Skin of body (tissue), 3 donors: ENCODE measurements at places on chromosomes 2 and 18. TPM values are rescaled to one million over a fixed set of nuclear protein-coding genes. Genes with fewer than 3 reads are reported as not detected.

- DNase-seq: no peak
These were observed 139.7 kb downstream of the BCL11A start for GRCh38 chr2:60413814-60414168.

DNA sequence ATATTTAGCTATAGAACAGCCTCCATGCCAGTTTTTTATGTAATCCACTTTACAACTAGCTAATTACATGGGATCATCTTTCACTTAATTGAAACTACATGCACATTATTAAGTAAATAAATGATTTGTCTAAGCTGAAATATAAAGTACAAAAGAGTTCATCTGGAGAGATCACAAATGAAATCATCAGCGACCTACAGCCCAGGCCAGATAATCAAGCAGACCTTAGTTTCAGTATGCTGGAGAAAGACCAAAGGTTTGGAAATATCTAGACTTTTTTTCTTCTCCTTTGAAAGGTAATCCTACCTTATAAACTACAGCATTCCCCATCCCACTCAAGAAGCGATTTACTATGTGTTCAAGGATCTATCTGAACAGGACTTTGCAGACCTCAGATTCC is 26.5 kb downstream of the FIGN start:
- no peak for DNase-seq

DNA sequence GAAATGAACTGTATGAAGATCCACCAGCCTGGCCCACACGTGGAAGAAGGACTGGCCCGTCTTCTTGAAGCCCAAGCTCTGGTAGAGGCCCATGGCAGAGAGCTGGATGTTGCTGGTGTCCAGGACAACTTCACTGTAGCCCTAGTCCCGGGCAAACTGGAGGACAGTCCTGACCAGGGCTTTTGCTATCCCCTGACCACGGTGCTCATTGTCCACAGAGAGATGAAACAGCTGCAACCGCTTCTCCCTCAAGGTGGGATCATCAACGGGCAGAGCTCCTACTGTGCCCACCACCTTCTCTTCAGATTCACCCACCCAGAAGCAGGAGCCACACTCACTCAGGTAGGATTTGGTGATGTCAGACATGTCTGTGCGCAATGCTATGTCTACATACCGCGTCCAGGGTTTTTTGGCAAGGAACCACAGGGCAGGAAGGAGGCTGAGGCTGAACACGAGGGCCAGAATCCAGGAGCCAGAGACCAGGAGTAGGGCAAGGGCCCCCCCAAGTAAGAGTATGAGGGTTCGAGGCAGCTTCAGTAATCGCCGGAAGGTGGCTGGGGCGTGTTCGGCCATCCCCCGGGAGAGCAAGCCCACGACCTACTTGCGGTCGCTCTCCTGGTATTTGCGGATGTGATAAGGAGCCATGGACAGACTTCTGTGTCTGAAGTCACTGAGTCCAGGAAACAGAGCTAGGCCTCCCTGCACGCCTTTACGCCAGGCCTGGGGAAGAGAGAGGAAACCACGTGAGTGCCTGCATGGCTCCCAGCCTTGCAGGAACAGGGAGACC is 36.3 kb downstream of the TPRKB start:
- no peak for DNase-seq

- no peak for DNase-seq
These were observed 145.3 kb upstream of the AQP4 start for GRCh38 chr18:27010784-27011183.

- DNase-seq: no peak
These were observed 9.3 kb downstream of the SP140 start for GRCh38 chr2:230234845-230235244.

GRCh38 chr2:192236136-192236535 is 41.4 kb upstream of the TMEFF2 start:
- no peak for DNase-seq

DNA sequence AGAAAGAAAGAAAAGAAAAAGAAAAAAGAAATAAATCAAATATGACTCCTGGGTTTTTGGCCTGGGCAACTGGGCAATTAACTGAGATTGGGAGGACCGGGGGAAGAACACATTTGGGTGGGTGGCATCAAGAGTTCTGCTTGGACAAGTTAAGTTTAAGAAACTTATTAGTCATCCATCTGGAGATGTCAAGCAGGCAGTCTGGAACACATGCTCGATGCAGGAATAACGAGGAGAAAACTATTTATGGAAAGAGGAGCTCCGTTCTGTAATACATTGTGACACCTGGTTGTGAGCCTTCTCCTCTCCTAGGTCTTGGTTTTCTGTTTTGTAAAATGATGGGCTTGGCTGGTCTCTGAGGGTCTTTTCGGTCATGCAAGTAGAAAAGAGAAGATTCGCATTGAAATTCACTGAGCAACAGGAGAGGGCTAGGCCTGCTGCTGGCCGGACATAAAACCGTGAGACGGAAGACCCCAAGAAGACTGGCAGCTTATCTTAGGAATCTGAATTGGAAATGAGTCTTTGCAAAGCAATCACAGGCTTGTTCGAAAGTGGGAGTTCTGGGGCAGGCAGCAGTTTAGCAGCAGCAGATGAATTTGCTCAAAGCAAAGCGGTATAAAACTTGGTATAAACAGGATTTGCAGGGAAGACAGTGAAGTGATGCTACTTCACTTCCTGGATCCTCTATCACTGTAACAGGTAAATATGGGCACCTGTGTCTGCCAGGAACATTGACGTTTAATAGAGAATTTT is 51.4 kb downstream of the E2F6 start:
- no peak for DNase-seq

DNA sequence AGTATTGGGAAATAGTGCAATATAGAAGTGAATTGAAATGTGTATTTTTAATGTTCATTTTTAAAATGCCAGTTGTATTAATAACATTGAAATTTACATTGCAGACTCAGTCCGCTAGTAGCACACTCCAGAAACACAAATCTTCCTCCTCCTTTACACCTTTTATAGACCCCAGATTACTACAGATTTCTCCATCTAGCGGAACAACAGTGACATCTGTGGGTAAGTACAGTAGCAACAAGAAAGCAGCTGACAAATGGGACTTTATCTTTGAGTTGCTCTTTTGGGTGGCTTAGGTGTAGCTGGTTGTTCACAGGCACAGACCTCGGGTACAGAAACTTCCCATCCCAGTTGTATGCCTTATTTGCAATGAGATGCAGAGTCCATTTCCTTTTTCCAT is 118.2 kb upstream of the IL1R2 start:
- DNase-seq: no peak

DNA sequence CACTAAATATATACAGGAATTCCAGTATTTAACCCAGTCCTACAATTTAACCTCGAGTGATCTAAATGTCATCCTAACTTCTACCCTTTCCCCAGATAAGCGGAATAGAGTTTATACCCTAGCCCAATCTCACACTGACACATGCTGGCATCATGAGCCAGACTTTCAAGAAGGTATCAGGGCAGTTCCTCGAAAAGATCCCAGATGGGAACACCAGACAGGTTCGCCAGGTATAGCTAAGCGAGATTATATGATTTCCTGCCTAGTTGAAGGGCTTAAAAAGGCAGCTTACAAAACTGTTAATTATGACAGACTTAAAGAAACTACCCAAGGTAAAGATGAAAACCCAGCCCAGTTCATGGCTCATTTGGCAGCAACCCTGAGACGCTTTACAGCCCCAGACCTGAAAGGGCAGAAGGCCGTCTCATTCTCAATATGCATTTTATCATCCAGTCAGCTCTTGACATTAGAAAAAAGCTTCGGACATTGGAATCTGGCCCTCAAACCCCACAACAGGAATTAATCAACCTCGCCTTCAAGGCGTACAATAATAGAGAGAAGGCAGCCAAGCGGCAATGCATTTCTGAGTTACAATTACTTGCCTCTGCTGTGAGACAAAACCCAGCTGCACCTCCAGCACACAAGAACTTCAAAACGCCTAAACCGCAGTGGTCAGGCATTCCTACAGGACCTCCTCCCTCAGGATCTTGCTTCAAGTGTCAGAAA is 668.2 kb upstream of the PKDCC start:
- DNase-seq: no peak

Gene PDE11A
- total RNA-seq: 0.39 TPM

Gene DYSF
- total RNA-seq: 23.2 TPM

Gene ERBB4
- total RNA-seq: 2.1 TPM
